Stimulated activated CD8-positive, alpha-beta memory T cell treated with anti-CD3 and anti-CD28 coated beads, Interleukin-2, amount 100 ng/mL, for 1 hour (primary cell): ENCODE measurements at places on chromosomes 6 and 20.
A peak's percentile ranks its signal among the peaks of the same experiment; 100 is the strongest.

- no peak for DNase-seq
These were observed 12.2 kb upstream of the LRP11 start for GRCh38 chr6:149876241-149876933.

DNA sequence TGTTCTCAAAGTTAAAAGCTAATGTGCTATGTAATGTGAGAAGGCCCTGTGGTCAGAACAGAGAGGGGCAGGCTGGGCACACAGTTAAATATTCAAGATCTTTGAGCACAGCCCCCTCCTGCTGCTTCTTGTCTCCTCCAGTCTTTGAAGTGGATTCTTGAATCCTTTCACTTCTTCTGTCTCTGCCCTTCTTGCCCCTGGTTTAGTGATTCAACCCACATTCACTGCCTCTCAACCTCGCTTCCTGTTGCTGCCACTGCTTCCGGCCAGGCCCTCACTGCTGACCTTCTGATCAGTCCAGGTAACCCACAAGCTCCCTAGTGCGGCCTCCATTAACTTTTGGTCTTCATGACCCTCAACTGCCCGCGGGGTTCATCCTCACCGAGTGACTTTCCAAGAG lies 417.3 kb upstream of the NOX3 start:
- DNase-seq = no peak

- DNase-seq = peak; percentile 36
These were observed 53.0 kb downstream of the MMUT start for GRCh38 chr6:49409951-49410542.

DNA sequence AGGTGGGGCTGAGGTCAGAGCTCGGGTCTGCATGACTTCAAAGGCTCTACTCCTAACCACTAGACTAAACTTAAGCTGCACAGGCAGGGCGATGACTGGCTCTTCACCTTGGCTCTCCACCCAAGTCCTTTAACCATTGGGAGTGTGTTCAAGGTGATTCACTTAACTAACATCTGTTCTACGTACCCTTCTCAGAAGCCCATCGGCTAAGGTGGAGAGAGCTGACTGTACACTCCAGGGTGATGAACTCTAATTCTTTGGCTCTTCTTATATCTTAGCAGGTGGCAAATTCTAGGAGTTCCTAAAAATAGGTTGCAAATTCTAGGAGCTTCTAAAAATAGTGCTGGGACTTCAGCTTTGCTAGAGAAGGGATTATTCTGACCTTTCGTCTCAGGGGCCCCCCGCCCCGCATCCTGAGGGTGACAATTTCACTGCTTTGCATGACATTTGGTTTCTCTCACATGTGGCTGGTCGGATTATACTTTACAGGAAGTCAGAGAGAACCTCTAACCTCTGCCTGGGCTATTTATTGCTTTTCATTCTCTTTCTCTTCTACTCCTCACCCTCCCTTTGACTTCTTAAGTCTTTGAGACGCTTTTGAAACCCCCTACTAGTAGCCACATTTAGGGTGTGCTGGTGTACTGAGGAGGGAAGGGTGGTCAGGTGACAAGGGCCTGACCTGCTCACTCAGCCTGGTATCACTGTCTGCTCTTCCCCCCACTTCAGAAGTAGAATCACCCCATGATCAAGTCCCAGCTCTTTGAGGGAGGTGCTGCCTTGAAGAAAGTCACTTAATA lies 55.5 kb downstream of the PRDM1 start:
- DNase-seq = no peak

DNA sequence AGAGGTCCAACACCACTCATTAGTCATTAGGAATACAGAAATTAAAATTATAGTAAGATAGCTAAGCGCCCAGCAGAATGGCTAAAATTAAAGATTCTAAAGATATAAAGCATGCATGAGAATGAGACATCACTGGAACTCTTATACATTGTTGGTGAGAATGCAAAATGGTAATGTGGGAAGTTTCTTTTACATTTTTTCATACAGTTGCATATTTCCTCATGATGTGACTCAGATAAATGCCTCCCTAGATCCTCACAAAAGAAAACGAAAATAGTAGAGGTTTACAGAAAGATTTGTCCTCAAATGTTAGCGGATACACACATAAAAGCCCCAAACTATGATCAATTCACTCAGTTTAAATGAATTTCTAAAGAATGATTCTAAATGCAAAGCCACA lies 633.7 kb upstream of the GJE1 start:
- DNase-seq = no peak

- no peak for DNase-seq
These were observed 4.1 kb upstream of the EFHC1 start for GRCh38 chr6:52415917-52416628.

- DNase-seq = no peak
These were observed 7.2 kb upstream of the CCNC start for GRCh38 chr6:99575544-99576227.

DNA sequence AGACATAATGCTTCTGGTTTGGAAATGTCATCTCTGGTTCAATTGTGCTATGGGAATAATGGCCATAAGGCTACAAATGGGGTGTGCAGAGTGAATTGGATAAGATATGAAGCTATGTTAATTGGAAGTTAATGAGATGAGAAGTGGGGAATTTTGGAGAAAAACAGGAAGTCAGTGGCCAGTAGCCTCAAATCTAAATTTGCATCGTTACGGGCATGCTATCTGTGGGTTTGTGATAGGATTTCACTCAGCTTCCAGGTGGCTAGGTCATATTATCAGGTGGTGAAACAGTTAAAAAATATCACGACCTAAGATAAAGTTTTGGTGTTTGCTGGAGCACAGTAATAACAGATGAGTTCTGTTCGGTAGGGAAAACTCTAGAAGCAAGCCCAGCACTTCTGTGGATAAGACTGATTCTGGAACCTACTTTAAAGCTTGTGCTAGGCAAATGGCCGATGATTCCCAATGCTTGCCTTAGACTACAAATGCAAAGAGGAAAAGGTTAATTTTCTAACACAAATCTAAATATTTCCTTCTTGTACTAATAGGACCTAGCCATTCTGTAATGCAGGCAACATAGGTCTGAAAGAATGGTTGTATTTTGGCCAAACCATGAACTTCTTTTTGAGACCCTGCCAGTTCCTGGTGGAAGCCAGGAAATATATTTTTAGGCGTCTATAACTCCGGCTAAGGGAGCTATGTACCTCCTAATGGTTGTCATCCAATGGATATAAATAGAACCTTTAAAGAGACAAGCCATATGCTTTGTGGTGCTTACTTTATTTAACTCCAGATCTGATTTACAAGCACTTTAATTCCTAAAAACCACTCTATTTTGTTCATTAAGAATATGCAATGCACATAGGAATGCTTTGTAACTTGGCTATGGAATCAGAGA lies 111.0 kb downstream of the PLCB1 start:
- no peak for DNase-seq

GRCh38 chr20:22810626-22811569 lies 224.2 kb upstream of the SSTR4 start:
- DNase-seq = no peak

- no peak for DNase-seq
These were observed 163.1 kb downstream of the ISM1 start for GRCh38 chr20:13384132-13384531.

GRCh38 chr20:54156981-54157835 lies 16.6 kb downstream of the CYP24A1 start:
- DNase-seq = no peak

DNA sequence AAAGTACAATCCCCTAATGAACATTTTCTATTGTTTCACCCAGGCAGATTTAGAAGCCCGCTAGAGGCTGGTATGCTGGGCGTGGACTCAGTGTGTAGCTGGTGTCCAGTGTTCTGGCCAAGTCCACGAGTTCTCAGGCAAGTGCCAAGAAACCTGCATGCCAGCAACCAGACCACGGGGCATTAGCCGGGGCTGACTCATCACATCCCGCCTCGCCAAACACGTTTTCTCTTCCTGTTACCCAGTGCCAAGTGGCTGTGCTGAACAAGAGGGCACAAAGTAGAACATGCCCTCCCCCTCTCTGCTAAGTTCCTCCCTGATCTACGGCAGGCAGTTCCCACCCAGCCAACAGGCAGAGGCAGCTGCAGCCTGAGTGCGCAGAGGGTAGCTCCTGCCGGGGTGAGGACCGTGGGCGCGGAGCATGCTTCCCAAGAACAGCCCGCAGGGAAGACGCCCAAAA lies 29.6 kb downstream of the RAMACL start:
- no peak for DNase-seq
